ENCODE measurements at places on chromosomes 7 and 10. TPM values are rescaled to one million over a fixed set of nuclear protein-coding genes. Genes with fewer than 3 reads are reported as not detected.

TSPAN12 gene
- 65.8 TPM for total RNA-seq

OR2A12 gene
- total RNA-seq, result not detected

GRCh38 chr7:157555313-157555712 lies 218.5 kb downstream of the DNAJB6 start:
- DNase-seq, result peak; percentile 78

DNA sequence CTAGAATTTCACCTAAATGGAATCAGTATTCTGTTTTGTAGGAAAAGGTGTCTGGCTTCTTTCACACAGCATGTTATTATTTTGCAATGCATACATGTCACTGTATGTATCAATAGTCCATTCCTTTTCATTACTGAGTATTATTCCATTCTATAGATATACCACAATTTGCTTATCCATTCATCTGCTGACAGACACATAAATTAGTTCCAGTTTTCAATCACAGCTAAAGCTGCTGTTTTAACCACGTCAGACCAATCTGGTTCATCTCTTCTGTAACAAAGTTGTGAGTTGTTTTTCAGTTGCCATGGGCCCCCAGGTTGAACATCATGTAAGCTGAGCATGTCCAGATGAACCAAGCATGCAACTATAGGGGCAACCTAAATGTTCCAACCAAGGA lies 282.1 kb upstream of the MKLN1 start:
- DNase-seq, result no peak

- DNase-seq, result peak; percentile 47
Observed at GRCh38 chr7:47453093-47454061, 128.5 kb downstream of the TNS3 start.
